Activated CD8-positive, alpha-beta memory T cell treated with anti-CD3 and anti-CD28 coated beads for 1 hour (primary cell): ENCODE measurements at places on chromosomes 3 and 15.

- no peak for DNase-seq
Observed at GRCh38 chr15:68114840-68115239, 60.7 kb downstream of the PIAS1 start.

GRCh38 chr3:141491929-141492328 lies 5.1 kb downstream of the RASA2 start:
- no peak for DNase-seq

DNA sequence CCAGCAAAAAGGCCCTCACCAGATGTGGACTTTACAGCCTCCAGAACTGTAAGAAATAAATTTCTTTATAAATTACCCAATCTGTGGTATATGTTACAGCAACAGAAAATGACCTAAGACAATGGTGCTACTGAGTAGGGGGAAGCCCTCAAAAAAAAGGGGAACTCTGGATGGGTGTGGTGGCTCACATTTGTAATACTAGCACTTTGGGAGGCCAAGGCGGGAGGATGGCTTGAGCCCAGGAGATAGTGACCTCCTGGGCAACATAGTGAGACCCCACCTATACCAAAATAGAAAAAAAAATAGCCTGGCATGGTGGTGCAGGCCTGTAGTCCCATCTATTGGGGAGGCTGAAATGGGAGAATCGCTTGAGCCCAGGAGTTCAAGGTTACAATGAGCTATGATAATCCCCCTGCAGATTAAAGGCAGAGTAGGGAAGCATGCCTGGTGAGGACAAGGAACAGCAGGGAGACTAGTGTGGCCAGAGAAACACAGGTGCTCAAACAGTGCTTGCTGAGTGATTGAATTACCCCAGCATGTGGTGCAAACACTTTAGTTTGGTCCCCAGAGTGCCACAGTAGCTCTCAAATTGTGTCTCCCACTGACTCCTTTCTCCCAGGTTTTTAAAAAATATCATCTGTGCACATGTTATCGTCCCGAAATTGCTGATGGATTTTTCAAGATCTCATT lies 13.9 kb upstream of the USP3 start:
- DNase-seq, result no peak

- DNase-seq, result no peak
Observed at GRCh38 chr3:128064962-128065361, 12.7 kb downstream of the SEC61A1 start.

DNA sequence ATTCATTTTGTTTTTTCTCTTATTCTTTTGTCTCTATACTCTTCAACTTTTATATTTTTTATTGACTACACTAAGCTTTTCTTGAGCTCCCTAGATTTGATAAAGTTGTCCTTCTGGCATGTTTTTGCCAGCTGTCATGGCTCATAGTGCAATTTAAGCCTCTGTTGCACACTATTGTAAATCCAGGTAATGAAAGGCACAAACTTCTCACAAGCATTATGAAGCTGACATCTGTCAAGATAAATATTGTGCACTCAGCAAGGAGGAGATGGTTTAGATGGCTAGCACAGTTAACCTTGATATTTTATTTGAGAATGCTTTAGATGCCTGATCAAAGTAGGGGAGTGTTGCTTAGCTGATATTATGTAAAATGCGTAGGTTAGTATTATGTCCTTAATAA lies 1280.9 kb downstream of the NSUN3 start:
- no peak for DNase-seq

DNA sequence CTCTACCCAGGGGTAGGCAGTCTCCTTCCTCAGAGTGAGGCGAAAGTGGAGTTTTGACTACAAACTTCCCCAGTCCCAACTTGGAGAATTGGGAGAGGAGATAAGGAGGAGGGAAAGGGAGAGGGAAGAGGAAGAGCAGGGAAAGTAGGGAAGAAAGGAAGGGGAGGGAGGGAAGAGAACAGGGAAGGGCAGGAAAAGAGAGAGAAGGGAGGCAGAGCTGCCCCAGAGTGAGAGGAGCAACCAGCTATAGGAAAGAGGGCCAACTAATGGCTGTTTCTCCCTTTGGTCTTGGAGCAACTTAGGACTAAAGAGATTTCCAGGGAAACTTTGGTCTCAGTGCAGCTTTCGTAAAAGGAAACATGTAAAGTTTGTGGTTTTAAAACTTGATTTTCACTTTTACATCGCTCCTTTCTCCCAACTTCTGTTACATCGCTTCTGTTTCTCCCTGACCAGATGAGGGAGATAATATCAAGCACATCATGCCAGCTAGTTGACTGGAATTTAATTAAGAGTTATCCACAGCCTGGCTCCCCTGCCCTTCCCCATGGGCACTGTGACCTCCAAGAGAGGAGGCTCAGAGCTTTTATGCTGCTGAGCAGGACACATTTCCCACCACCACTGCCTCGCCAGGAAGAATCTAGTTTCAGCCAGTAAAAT lies 1.4 kb downstream of the CA12 start:
- DNase-seq, result no peak

DNA sequence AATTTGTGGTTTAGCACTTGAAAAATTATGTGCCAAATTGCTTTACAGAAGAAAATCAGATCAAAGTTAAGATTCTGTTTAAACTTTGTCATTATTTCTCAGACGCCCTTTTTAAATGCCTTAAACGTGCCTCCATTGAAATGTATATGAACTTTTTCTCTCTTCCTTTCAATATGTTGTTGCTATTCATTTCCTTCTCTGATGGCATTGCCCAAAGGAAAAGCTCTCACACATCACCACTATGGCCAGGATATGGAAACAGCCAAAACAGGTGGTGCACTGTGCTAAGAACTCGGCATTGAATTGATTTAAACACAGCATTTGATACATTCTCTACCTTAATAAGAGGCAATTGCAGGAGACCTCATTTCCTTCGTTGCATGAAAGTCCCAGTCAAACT lies 35.7 kb upstream of the NR2F2 start:
- DNase-seq, result no peak

- no peak for DNase-seq
Observed at GRCh38 chr3:116841003-116841735, 131.6 kb downstream of the TUSC7 start.

GRCh38 chr15:78365917-78366316 lies 25.8 kb downstream of the CRABP1 start:
- DNase-seq, result no peak

DNA sequence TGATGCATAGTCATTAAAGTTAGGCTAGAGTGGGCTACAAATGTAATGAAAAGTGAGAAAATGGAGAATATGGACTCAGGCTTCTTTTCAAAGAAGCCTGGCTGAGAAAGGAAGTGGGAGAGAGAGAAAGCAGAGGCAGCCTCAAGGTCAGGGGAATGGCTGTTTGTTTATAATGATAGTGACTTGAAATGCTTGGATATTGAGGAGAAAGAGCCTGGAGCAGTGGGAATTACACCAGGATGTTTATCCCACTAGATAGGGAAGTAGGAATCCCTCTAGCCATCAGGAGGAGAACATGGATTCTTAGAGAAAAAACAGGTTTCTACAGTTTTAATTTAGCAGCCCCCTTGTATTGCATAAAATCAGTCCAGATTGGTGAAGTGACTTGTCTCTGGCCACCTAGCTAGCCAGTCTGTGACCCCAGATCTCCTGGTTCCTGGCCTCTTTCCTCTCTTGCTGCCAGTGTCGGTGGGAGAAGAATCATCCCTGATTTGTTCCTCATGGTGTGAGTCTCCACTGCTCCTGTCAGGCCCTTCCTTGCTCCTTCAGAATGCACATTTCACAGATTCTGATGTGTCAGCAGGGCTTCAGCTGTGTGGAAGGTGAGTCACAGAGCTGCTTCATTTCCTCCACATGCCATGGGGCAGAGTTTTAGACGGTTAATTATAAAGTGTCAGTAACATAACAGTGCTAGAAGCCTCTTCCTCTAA lies 32.9 kb downstream of the SEMA6D start:
- DNase-seq, result no peak

- no peak for DNase-seq
Observed at GRCh38 chr3:186152361-186152798, 43.5 kb upstream of the ETV5 start.

GRCh38 chr3:13200946-13201345 lies 127.7 kb upstream of the IQSEC1 start:
- no peak for DNase-seq

DNA sequence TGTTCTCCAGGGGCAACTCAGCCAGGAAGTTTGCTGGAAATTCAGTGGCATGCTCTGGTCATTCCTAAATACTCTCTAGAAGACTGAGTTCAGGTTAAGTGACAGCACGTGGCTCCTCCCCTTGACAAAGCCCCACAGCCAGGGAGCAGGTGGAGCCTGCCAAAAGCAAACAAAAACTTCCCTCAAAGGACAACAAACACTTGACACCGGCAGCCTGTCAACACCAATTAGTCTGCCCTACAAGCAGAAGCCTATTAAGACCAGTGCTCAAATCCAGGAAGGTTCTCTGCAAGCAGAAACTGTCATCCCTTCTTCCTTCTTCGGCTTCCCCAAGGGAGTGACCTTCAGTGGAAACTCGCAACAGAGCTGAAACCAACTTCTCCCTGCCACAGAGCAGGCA lies 5.0 kb downstream of the MEX3B start:
- DNase-seq, result no peak

GRCh38 chr15:43489191-43489590 lies 3.8 kb downstream of the TP53BP1 start:
- no peak for DNase-seq

GRCh38 chr3:116114586-116114985 lies 330.7 kb downstream of the LSAMP start:
- no peak for DNase-seq

DNA sequence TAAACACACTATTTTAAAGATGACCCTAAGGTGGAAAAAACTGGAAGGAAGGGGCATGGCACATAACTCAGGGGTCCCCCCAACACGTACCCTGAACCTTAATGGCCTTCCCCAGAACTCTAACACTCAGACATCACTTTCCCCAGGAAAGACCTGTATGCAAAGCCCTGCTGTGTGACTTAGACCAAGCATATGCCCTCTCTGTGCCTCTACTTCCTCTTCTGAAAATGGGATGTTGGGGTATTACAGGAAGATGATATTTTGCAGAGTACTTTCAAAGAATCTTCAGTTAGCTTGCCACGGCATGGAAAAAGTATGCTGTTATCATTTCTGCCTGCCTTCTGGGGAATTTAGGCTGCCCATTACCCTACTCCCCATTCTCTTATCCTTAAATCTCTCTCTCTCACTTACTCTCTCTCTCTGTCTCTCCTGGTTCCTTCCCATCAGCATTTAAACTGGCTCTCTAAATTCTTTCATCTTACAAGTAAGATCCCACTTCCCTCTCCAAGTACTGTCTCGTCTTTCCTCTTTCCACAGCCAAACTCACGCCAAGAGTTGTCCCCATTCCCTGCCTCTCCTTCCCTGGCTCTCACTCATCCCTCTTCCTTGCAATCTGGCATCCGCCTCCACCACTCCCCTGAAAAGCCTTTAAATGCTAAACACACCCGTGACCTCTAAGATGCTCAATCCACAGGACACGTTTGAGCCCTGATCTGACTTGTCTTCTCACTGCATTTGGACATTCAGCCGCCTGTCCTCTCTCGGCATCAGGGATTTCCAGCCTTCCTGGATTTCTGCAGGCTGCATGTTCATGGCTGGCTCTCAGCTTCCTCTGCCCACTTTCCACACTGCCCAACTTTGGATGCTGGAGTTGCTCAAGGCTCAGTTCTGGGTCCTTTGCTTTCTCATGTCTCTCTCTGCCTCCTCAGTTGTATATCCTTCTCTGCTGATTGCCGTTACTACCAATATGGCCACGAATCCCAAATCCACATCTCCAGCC lies 7.5 kb upstream of the INSYN1 start:
- no peak for DNase-seq

- no peak for DNase-seq
Observed at GRCh38 chr15:76737573-76737972, 167.6 kb downstream of the SCAPER start.

- DNase-seq, result no peak
Observed at GRCh38 chr3:154130540-154130939, 9.3 kb downstream of the ARHGEF26 start.

DNA sequence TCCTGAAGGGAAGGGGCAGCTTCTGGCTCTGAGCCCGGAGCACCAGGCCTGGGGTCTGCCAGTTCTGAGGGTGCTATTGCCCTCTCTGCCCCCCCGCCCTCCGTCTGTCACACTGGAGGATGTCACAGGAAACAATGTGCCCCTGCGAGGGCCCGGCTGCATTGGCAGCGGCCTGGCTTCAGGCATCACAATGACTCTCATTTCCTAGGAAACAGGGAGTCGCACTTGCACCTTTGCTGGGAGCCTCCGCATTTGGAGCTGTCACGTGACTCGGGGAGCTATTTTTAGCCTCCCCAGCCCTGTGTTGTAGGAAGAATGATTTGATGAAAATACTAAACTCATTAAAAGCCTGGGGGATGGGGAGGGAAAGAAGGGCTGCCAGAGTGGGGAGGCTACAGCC lies 518.9 kb downstream of the SHQ1 start:
- no peak for DNase-seq

DNA sequence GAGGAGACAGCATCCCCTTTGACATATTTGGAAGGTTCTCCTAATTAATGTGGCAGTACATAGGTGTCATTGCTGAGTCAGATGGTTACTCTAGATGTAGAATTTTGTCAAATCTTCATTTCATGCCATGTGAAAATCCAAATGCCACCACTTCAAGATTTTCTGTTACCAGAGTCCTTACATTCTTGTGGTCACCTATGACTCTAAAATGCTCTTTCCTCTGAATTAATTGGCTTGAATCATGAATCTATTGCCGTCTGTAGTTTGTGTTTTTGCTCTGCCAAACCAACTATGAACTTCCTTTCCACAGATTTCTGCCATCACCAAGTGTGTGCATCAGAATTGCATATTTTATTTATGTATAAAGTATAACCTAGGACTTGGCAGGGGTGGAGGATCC lies 269.4 kb upstream of the ZPLD1 start:
- DNase-seq, result no peak

DNA sequence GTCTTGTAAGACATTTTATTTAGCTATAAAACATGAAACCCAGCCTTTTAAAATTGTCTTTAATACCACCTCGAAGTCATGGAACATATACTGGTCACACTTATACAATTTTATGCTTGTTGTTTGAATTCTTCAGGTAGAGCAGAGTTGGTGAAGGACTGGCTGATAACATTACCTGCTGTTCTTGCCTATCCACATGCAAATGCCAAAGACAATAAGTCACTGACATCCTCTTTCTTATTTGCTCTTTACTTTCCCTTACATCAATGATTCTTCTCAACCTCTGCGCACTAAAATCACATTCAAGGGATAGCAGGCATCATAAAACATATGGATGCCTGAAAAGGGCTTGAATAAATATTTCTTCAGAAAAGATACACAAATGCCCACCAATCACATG lies 392.5 kb upstream of the ATP11B start:
- no peak for DNase-seq

DNA sequence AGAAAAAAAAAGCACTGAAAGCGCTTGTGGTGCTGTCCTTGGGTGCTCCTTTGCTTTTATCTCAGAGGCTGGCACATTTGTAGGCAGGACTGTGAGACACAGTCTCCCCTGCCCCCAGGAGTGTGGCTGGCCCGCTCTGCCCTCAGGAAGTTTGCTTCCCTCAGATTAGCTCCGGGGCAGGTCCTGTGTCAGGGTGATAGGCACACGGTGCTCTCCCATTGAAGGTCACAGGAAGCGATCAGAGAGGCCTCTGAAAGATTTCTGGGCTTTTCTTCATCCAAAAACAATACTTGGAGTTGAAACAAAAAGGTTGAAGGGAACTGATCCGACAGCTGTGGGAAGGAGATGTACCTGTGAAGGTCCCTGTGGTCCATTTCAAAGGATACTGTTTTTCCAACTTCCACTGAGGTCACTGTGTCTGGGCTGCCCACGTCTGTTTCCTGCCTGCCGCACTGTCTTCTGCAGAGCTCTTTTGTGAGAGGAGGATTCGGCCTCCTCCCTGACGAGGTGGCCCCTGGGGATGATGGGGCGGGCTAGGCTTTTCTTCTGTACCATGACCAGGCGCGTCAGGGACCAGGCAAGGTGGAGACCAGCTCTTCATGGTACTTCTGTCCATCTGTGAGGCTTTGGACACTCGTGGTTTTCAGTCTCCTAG lies 330.5 kb upstream of the CTDSPL start:
- DNase-seq, result no peak
